ENCODE measurements at places on chromosomes 2 and 18. TPM values are rescaled to one million over a fixed set of nuclear protein-coding genes. Genes with fewer than 3 reads are reported as not detected.

GRCh38 chr2:99710721-99711120 lies 220.9 kb upstream of the REV1 start:
- no peaks in the 10 kb centered on the region for H3K27me3 ChIP-seq
- no peak for DNase-seq

- no peaks in the 10 kb centered on the region for H3K27me3 ChIP-seq
- H3K4me3 ChIP-seq, result no peak overlapping the region
- H3K27ac ChIP-seq, result no peak overlapping the region
- no peaks in the 10 kb centered on the region for H3K36me3 ChIP-seq
- DNase-seq, result no peak
Observed at GRCh38 chr2:48691935-48692691, 63.4 kb downstream of the LHCGR start.

GRCh38 chr2:6370753-6371551 lies 494.8 kb downstream of the CMPK2 start:
- H3K27me3 ChIP-seq, result no peaks in the 10 kb centered on the region
- H3K27ac ChIP-seq, result no peak overlapping the region
- no peaks in the 10 kb centered on the region for H3K4me1 ChIP-seq
- H3K4me3 ChIP-seq, result no peak overlapping the region

DNA sequence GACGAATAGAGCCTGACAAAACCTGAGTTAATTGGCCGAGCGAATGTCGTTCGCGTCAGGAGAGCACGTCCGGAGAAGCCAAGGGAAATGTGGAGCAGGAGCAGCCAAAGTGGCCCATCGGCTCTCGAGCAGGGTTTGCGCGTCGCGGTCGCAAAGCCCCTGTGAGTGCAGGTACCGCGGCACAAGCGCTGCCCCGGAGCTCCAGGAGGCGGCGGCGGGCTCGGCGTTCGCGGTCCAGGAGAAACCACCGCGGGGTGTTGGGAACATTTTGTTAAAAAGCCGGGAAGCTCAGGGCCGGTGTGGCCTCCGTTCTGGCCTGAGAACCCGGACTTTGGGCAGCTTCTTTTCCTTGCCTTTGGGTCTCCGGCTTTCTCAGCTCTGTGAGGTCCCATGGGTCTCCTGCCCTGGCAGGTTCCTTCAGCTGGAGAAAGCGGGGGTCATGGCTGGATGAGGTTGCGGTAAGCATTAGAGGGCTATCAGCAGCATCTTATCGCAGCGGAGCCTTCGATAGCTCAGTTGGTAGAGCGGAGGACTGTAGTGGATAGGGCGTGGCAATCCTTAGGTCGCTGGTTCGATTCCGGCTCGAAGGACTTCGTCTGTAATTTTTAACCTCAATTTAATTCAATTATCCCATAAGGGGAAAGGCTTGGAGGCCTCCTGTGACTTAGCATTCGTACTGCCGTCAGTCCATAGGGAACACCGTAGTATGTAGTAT lies 1.0 kb upstream of the AGBL5 start:
- no peaks in the 10 kb centered on the region for H3K36me3 ChIP-seq
- peak overlapping the region; percentile 87 for H3K27ac ChIP-seq
- DNase-seq, result peak; percentile 95

DNA sequence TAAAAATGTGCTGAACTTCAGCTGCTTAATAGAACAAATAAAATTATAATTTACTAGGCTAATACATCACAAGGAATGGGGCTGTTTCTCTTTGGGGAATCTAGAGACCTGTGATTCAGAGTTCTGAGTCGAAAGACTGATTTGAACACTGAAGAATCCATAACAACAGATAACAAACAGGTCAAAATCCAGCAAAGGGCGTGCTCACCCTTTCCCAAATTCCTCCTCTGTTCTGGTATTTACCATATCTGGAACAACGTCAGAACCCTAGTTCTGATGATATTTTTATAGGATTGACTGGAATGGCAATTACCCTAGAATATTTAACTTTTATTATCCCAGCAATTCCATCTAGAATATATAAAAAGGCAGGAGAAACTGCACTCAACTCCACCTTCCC lies 66.0 kb upstream of the ITGA6 start:
- no peaks in the 10 kb centered on the region for H3K36me3 ChIP-seq
- H3K27me3 ChIP-seq, result no peaks in the 10 kb centered on the region
- H3K4me1 ChIP-seq, result peaks cover 46% of the 10 kb centered on the region
- DNase-seq, result no peak
- no peak overlapping the region for H3K4me3 ChIP-seq
- no peak overlapping the region for H3K27ac ChIP-seq

- DNase-seq, result no peak
- H3K4me3 ChIP-seq, result peak overlapping the region; percentile 79
- H3K4me1 ChIP-seq, result peaks cover 71% of the 10 kb centered on the region
- peak overlapping the region; percentile 98 for H3K27ac ChIP-seq
- H3K27me3 ChIP-seq, result no peaks in the 10 kb centered on the region
Observed at GRCh38 chr2:144512891-144513351, 7.0 kb downstream of the ZEB2 start.

DNA sequence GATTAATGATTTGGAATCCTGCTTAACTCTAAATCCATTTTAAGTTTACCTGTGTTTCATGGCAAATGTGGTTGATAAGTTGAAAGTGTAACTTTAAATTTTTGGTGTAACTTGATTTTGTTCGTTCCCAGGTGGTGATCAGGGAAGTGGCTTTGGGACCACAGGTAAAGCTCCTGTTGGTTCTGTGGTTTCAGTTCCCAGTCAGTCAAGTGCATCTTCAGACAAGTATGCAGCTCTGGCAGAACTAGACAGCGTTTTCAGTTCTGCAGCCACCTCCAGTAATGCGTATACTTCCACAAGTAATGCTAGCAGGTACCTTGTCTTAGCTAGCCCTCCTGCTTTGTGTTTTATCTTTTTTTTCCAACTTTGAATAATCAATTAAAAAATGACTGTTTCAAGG lies 62.8 kb downstream of the AGFG1 start:
- H3K4me3 ChIP-seq, result no peak overlapping the region
- H3K36me3 ChIP-seq, result peaks cover 99% of the 10 kb centered on the region
- no peak overlapping the region for H3K27ac ChIP-seq
- DNase-seq, result no peak
- no peaks in the 10 kb centered on the region for H3K27me3 ChIP-seq

DNA sequence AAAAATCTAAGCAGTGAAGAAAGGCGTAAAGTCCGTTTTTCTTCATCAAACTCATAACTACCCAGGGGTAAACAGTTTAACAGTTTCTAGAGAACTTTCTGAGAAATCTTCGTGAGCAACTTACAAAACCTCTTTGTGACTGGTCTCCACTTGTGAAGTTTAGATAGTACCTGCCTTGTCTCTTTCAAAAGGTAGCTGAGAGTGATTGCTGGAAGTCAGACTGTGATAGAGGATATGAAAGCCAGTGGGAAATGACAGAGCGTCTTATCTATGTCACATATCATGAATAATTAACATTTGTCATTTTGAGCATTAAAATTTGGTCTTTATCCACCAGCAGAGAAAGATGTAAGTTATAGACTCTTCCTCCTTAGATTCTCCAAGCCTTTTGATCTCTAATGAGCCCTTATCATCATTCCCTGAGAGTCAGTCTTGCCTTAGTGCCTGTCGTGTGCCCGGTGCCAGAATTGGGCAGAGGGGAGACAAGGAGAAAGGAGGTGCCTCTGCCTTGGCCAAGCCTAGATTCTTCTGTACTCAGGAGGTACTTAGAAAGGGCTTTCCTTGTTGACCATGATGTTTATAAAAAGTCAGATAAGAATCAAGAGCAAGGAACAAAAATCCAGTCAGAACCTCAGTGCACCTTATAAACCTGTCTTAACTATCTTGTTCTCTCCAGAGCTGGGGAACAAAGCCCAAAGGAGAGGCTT lies 205.1 kb upstream of the EPAS1 start:
- no peak overlapping the region for H3K4me3 ChIP-seq
- no peak for DNase-seq
- H3K27me3 ChIP-seq, result no peaks in the 10 kb centered on the region
- peaks cover 4% of the 10 kb centered on the region for H3K4me1 ChIP-seq
- peaks cover 23% of the 10 kb centered on the region for H3K36me3 ChIP-seq

The RAB27B gene
- 0.06 TPM for total RNA-seq

DNA sequence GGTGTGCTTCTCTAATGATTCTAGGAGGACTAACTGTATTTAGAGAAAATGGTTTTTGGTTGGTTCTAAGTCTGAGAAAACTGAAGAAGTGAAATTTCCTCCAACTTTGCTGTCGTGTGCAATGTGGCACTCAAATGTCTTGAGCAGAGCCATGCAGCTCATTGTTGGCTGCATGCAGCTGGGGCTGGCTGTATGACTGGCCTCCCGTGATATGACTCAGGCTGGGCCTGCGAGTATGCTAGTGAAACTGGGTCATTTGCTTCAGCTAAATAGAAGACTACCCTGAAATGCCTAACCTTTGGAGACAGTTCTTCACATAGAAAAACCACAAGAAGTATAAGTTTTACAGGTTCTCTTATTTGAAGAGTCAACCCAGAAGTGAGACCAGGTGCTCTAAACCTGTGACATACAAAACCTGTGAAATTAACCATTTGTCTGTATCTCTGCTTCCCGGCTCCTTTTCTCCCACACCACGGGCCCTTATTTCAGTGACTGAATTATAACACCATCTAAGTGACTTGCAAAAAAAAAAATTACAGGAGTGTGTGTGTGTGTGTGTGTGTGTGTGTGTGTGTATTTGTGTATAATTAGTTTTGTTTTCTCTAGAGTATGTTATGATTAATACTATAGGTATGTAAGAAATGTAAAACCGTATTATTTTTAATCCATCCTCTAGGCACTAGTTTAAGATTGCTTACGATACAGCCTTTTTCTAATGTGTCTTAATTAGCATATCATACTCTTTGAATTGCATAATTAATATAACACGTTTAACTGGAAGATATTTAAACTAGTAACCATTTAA lies 15.9 kb downstream of the POLI start:
- no peak overlapping the region for H3K27ac ChIP-seq
- no peaks in the 10 kb centered on the region for H3K27me3 ChIP-seq
- no peaks in the 10 kb centered on the region for H3K4me1 ChIP-seq
- H3K36me3 ChIP-seq, result peaks cover 94% of the 10 kb centered on the region
- peak; percentile 18 for DNase-seq

DNA sequence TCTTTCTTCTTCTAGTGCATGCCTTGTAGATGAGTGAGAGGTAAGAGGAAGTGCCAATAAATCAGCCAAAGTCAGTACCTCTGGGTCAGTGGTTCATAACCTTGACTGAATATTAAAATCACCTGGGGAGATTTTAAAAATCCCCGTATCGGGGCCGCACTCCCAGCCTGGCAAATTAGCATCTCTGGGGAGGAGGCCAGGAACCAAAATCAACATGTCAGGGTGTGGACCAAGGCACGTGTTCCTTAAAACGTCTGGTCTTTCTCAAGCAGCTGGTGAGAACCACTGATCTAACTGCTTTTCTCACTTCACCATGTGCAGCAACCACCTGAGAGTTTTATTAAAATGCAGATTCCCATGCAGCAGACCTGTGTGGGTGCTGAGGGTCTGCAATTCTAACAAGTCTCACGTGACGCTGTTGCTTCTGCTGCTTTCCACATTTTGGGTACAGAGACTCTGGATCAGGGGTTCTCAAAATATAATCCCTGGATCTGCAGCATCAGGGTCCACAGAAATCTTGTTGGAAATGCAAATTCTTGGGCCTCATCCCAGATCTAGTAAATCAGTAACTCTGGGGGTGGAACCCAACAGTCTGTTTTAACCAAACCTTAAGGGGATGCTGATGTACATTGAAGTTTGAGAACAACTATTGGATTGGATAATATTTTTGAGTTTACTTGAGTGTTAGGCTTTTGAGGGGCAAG lies 49.5 kb downstream of the CHST9 start:
- H3K27me3 ChIP-seq, result no peaks in the 10 kb centered on the region
- no peak for DNase-seq
- no peak overlapping the region for H3K4me3 ChIP-seq
- no peaks in the 10 kb centered on the region for H3K36me3 ChIP-seq
- H3K27ac ChIP-seq, result no peak overlapping the region

- H3K4me1 ChIP-seq, result no peaks in the 10 kb centered on the region
- peaks cover 4% of the 10 kb centered on the region for H3K27me3 ChIP-seq
- H3K36me3 ChIP-seq, result no peaks in the 10 kb centered on the region
- H3K4me3 ChIP-seq, result no peak overlapping the region
- no peak for DNase-seq
Observed at GRCh38 chr18:49851624-49852023, 38.3 kb upstream of the ACAA2 start.

All from heart right ventricle (tissue), 16 donors.